ENCODE measurements at places on chromosomes 6 and 20. TPM values are rescaled to one million over a fixed set of nuclear protein-coding genes. Genes with fewer than 3 reads are reported as not detected.

PGC gene
- not detected for total RNA-seq

DPPA5 gene
- not detected for total RNA-seq

CCN2 gene
- total RNA-seq, result not detected

MLIP gene
- total RNA-seq, result not detected

CDH4 gene
- total RNA-seq, result not detected

POPDC3 gene
- total RNA-seq, result not detected

MATN4 gene
- total RNA-seq, result 1.5 TPM

PRL gene
- total RNA-seq, result not detected

SIRPB1 gene
- 2.8 TPM for total RNA-seq

ADGRF5 gene
- not detected for total RNA-seq

FAM83B gene
- total RNA-seq, result not detected

KAT14 gene
- total RNA-seq, result 16.8 TPM

MROH8 gene
- total RNA-seq, result 1.3 TPM

RAB44 gene
- total RNA-seq, result not detected

CD93 gene
- total RNA-seq, result 1.5 TPM

ACSS1 gene
- total RNA-seq, result 13.5 TPM

FAM217A gene
- not detected for total RNA-seq

AGER gene
- total RNA-seq, result 20.7 TPM

LPA gene
- total RNA-seq, result not detected

CPXM1 gene
- 0.14 TPM for total RNA-seq

PGM3 gene
- 19.7 TPM for total RNA-seq

RING1 gene
- total RNA-seq, result 44.4 TPM

RNF114 gene
- 60.1 TPM for total RNA-seq

LKAAEAR1 gene
- total RNA-seq, result 0.23 TPM

CAGE1 gene
- total RNA-seq, result 0.31 TPM

HLA-DOB gene
- 4.2 TPM for total RNA-seq

AARS2 gene
- 22.4 TPM for total RNA-seq

COL21A1 gene
- not detected for total RNA-seq

PEX3 gene
- 28.5 TPM for total RNA-seq

SMPDL3A gene
- 0.42 TPM for total RNA-seq

TGM3 gene
- total RNA-seq, result not detected

FKBP1C gene
- total RNA-seq, result 3.6 TPM

GID8 gene
- 58.0 TPM for total RNA-seq

WFDC10B gene
- total RNA-seq, result not detected

HEY2 gene
- total RNA-seq, result not detected

APOBEC2 gene
- total RNA-seq, result not detected

Data from activated CD4-positive, alpha-beta T cell treated with anti-CD3 and anti-CD28 coated beads, Interleukin-2, amount 10 ng/mL, durations not matched to agents 24 days and 14 days (primary cell).